DND-41 (cell line): ENCODE measurements at places on chromosomes 7 and 10.
A peak's percentile ranks its signal among the peaks of the same experiment; 100 is the strongest.

GRCh38 chr7:129617652-129618051, 6.1 kb downstream of the NRF1 start:
- H3K4me3 ChIP-seq = no peak overlapping the region
- H3K4me1 ChIP-seq = peaks cover 45% of the 10 kb centered on the region
- no peak for DNase-seq
- H3K27ac ChIP-seq = no peak overlapping the region
- no peaks in the 10 kb centered on the region for H3K36me3 ChIP-seq

GRCh38 chr7:141708351-141708750, at the start of gene WEE2:
TSS of gene WEE2 (plus strand) at chr7:141708353. CDS start at chr7:141708759, 406 bp downstream.
- H3K36me3 ChIP-seq = no peaks in the 10 kb centered on the region
- H3K4me1 ChIP-seq = no peaks in the 10 kb centered on the region
- DNase-seq = no peak
- H3K4me3 ChIP-seq = no peak within 1 kb of the TSS
- H3K27ac ChIP-seq = no peak within 1 kb of the TSS

DNA sequence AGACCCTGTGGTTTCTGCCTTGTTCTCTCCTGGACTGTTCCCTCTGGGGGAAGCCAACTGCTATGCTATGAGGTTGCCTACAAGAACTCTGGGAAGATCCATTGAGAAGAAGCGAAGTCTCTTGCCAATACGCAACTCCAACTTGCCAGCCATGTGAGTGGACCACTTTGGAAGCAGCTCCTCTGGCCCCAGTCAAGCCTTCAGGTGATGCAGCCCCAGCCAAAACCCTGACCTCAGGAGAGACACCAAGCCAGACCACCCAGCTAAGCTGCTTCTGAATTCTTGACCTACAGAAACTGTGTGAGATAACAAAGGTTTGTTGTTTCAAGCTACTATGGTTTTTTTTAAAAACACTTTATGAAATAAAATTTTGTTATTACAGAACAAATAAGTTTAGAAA, 20.2 kb upstream of the MYL7 start:
- no peaks in the 10 kb centered on the region for H3K27me3 ChIP-seq
- DNase-seq = no peak
- no peak overlapping the region for H3K4me3 ChIP-seq
- H3K4me1 ChIP-seq = no peaks in the 10 kb centered on the region
- no peaks in the 10 kb centered on the region for H3K36me3 ChIP-seq
- H3K27ac ChIP-seq = no peak overlapping the region

DNA sequence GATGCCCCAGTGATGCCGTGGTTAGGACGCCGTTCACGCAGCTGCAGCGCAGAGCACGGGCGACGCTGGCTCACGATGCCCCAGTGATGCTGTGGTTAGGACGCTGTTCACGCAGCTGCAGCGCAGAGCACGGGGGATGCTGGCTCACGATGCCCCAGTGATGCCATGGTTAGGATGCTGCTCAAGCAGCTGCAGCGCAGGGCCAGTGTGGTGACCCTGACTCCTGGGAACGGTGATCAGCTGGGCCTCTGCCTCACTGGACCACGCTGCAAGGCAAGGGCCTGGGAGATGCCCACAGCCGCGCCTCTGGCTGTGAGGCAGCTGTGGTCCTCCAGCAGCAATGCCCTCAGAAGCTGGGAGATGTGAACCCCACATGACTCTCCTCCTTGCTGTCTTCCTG, 280.6 kb downstream of the DNAJB6 start:
- no peaks in the 10 kb centered on the region for H3K27me3 ChIP-seq
- DNase-seq = no peak
- H3K4me3 ChIP-seq = no peak overlapping the region
- H3K27ac ChIP-seq = peak overlapping the region; percentile 43; the same call in 1 of the 2 replicates

GRCh38 chr10:514137-514671, 175.3 kb downstream of the DIP2C start:
- DNase-seq = no peak
- H3K4me1 ChIP-seq = no peaks in the 10 kb centered on the region
- no peak overlapping the region for H3K4me3 ChIP-seq
- peaks cover 4% of the 10 kb centered on the region for H3K27me3 ChIP-seq
- H3K36me3 ChIP-seq = no peaks in the 10 kb centered on the region

- no peak overlapping the region for H3K27ac ChIP-seq
- no peaks in the 10 kb centered on the region for H3K27me3 ChIP-seq
- H3K36me3 ChIP-seq = no peaks in the 10 kb centered on the region
- no peak overlapping the region for H3K4me3 ChIP-seq
- H3K4me1 ChIP-seq = no peaks in the 10 kb centered on the region
Measured at GRCh38 chr7:8338206-8338605, 76.2 kb upstream of the ICA1 start.

- H3K36me3 ChIP-seq = no peaks in the 10 kb centered on the region
Measured at GRCh38 chr10:11353006-11353896, 258.2 kb downstream of the USP6NL start.

DNA sequence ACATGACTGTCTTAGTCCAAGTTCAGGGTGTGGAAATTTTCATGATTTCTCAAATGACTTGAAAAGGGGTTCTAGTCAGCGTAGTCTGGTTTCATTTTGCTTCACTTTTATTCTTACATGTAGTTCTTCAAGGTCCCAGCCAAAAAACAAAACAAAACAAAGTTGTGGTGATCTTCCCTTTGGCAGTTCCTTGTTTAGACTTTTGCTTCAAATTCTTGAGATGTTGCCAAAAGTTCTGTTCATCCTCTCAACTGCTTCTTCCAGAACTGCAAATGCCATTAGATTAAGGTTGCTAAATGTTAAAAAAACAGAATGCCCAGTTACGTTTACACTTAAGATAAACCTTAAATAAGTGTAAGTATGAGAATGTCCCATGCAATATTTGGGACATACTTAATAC, 370.8 kb upstream of the LRRTM3 start:
- no peaks in the 10 kb centered on the region for H3K27me3 ChIP-seq
- H3K36me3 ChIP-seq = no peaks in the 10 kb centered on the region
- H3K27ac ChIP-seq = no peak overlapping the region
- H3K4me3 ChIP-seq = no peak overlapping the region

- H3K27ac ChIP-seq = no peak overlapping the region
- H3K4me1 ChIP-seq = no peaks in the 10 kb centered on the region
- H3K4me3 ChIP-seq = no peak overlapping the region
- no peaks in the 10 kb centered on the region for H3K27me3 ChIP-seq
- no peaks in the 10 kb centered on the region for H3K36me3 ChIP-seq
- no peak for DNase-seq
Measured at GRCh38 chr10:32237644-32238345, 109.2 kb downstream of the EPC1 start.

DNA sequence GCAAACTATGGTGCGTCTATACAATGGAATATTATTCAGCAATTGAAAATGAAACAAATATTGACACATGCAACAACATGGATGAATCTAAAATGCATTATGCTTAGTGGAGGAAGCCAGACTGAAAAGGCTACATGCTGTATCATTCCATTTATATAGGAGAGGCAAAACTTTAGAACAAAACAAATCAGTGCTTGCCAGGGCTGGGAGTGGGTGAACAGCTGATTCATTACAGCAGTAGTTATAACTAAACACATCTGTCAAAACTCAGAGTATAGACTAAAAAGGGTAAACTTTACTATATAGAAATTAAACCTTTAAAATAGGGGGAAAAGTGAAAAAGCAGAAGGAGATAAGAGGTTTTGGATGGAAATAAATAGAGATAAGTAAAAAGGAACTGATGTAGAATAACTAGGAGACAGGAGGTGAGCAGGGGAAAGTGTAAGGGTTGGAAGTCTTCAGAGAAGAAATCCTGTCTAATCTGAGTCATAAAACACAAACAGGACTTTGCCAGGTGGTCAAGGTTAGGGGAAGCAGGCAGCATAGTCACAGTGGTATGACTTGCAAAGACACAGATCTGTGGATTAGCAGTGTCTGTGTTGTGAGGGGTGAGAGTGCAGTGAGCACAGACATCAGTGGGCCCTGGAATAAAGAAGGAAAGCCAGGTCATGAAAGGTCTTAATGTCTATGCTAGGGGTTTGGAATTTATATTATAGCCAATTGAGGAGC, 349.8 kb downstream of the PHTF2 start:
- H3K4me3 ChIP-seq = no peak overlapping the region
- H3K4me1 ChIP-seq = no peaks in the 10 kb centered on the region
- H3K27ac ChIP-seq = no peak overlapping the region
- no peak for DNase-seq
- no peaks in the 10 kb centered on the region for H3K27me3 ChIP-seq

GRCh38 chr10:54797636-54798321, 3.3 kb downstream of the PCDH15 start:
- no peaks in the 10 kb centered on the region for H3K4me1 ChIP-seq
- H3K27ac ChIP-seq = no peak overlapping the region
- H3K27me3 ChIP-seq = no peaks in the 10 kb centered on the region
- no peak for DNase-seq
- no peaks in the 10 kb centered on the region for H3K36me3 ChIP-seq
- no peak overlapping the region for H3K4me3 ChIP-seq

- H3K36me3 ChIP-seq = no peaks in the 10 kb centered on the region
- no peak overlapping the region for H3K27ac ChIP-seq
- no peaks in the 10 kb centered on the region for H3K4me1 ChIP-seq
- H3K4me3 ChIP-seq = no peak overlapping the region
- no peak for DNase-seq
Measured at GRCh38 chr10:2294739-2295138, 557.4 kb upstream of the ADARB2 start.

DNA sequence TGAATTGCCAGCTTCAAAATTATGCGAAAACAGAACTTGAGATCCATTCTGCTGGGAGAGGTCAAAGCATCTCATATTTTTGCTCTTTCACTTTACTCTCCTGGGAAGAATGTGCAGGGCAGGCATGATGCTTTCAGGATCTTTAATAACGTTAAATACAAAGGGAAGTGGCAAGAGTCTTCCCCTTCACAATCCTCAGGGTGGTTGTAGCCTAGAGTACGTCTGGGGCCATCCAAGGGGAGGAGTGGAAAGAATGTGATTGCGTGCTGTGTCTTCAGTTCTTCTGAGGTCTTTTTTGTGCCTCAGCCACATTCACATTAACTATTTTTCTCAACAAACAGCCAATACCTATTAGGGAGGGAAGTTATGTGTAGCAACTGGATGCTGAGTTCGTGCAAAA, 207.3 kb downstream of the HGF start:
- H3K36me3 ChIP-seq = no peaks in the 10 kb centered on the region
- H3K27ac ChIP-seq = no peak overlapping the region
- H3K4me1 ChIP-seq = no peaks in the 10 kb centered on the region
- H3K4me3 ChIP-seq = no peak overlapping the region
- no peaks in the 10 kb centered on the region for H3K27me3 ChIP-seq

GRCh38 chr7:93851536-93851935, 39.0 kb downstream of the TFPI2 start:
- no peak overlapping the region for H3K27ac ChIP-seq
- no peaks in the 10 kb centered on the region for H3K27me3 ChIP-seq
- no peaks in the 10 kb centered on the region for H3K36me3 ChIP-seq
- no peaks in the 10 kb centered on the region for H3K4me1 ChIP-seq
- H3K4me3 ChIP-seq = no peak overlapping the region

DNA sequence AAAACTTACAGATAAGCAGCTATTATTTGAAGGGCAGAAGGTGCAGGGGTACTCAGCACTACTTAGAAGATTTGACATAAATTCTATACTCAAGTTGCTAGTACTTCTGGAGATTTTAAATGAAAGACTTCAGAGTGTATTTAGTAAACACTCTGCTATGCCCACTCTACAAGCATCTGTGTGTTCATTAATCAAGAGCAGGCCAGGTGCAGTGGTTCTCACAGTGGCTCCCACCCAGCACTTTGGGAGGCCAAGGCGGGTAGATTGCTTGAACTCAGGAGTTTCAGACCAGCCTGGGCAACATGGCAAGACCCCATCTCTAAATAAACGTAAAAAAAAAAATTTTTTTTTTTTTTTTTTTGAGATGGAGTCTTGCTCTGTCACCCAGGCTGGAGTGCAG, 38.9 kb upstream of the TOMM7 start:
- DNase-seq = no peak
- H3K36me3 ChIP-seq = peaks cover 27% of the 10 kb centered on the region
- no peak overlapping the region for H3K27ac ChIP-seq
- H3K4me1 ChIP-seq = 0 out of 2 replicates have a peak, but pooled peaks cover 3% of the 10 kb centered on the region
- no peak overlapping the region for H3K4me3 ChIP-seq
- no peaks in the 10 kb centered on the region for H3K27me3 ChIP-seq

DNA sequence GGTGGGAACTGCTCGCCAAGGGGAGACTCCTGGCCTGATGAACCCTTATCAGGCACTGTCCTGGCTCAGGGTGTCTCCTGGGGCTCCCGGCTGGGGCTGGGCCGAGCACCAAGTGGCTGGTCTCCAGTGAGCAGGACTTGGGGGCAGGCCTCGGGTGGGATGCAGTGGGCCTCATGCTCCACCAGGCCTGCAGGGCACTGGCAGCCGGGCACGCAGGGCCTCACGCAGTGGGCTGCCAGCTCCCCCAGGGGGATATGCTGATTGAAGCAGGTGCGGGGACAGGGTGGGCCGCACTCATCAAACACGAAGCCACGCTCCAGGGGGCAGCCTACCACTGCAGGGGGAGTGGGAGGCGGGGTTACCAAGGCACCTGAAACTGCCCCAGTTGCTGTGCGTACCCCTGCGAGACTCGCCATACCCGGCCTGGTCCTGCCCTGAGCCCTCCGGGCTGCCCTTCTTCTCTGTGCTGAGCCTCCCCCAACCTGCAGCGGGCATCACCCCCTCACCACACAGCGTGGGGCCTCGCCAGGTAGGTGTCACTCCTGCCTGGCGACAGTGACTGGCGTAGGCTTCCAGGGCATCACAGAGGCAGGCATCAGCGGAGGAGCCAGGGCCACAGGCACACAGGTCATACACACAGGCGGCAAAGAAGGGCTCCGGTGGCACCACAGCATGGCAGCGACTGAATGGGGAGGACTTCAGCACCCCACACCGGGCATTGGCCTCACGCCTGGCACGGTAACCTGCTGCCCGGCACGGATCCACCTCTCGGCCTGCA, 14.5 kb downstream of the ATP6V1F start:
- no peak for DNase-seq
- no peak overlapping the region for H3K27ac ChIP-seq
- H3K36me3 ChIP-seq = no peaks in the 10 kb centered on the region
- H3K27me3 ChIP-seq = no peaks in the 10 kb centered on the region
- H3K4me1 ChIP-seq = 0 out of 2 replicates have a peak, but pooled peaks cover 4% of the 10 kb centered on the region

DNA sequence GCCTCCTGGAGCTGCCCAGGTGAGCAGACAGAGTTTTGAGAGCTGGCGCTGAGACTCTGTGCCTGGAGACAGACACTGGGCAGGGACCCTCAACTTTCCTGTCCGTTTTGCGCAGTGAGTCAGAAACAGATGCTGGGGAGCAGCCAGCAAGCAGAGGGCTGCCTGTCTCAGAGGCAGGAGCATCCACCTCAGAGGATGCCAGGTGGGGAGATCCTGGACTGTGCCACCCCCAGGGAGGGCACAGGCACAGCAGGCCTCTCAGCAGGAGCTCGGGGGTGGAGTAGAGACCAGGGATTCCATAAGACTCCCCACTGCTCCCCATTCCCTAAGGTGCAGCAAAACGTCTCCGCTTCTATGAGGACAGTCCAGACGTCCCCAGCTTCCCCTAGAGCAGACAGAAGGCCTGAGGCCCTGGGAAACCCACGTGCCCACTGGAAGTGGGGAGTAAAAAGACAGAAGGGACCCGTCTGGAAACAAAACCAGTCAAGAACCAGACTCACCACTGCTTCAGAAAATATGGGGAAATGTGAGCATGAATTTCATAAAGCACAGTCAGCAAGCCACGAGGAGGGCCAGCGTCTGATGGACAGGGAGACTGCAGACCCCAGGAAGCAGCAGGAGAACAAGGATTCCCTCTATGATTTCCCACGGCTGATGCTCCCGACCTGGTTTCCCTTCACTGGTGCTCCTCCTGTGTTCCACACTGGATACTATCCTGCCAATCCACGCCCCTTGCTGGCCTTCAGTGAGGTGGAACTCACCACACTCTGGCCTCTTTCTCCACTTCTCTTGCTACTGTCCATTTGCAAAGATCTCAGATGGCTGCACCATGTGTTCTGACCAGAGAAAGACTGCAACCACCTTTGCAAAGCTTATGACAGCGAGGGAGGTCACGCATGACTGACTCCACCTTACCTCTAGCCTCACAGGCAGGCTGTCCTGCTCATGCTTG, 151.3 kb upstream of the FAM20C start:
- H3K27me3 ChIP-seq = peaks cover 24% of the 10 kb centered on the region
- no peak overlapping the region for H3K27ac ChIP-seq
- H3K4me1 ChIP-seq = no peaks in the 10 kb centered on the region
- no peaks in the 10 kb centered on the region for H3K36me3 ChIP-seq
- DNase-seq = no peak
